ENCODE measurements at places on chromosomes 6 and 20.

DNA sequence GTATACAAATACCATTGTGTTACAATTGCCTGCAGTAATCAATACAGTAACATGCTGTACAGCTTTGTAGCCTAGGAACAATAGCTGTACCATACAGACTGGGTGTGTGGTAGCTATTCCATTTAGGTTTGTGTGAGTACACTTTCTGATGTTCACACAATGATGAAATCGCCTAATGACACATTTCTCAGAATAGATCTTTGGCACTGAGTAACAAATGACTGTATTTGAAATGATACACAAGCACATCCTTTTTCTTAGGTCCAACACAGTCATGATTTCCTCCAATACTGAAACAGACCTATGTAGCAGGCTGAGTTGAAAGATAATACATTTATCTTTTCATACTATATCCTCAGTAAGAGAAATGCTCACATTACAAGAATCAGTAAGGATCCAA lies 13.9 kb downstream of the KHDRBS2 start:
- no peak for DNase-seq

DNA sequence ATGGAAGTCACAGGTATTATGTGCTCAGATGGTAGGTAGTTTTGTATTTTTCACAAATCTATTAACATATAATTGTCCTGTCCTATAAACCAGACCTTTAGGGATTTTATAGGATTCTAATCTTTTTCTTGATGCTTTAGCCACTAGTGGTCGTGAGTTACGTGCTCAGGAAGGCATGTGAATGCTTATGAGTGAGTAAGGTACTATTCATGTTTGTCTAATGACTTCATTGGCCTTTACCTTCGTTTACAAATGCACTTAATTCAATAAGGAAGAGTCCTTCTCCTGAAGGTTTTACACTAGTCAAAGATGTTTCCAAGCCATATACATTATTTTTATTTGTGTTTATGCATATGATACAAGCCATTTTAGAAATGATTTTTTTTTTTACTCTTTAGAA lies 23.0 kb downstream of the PACRG start:
- DNase-seq = no peak

DNA sequence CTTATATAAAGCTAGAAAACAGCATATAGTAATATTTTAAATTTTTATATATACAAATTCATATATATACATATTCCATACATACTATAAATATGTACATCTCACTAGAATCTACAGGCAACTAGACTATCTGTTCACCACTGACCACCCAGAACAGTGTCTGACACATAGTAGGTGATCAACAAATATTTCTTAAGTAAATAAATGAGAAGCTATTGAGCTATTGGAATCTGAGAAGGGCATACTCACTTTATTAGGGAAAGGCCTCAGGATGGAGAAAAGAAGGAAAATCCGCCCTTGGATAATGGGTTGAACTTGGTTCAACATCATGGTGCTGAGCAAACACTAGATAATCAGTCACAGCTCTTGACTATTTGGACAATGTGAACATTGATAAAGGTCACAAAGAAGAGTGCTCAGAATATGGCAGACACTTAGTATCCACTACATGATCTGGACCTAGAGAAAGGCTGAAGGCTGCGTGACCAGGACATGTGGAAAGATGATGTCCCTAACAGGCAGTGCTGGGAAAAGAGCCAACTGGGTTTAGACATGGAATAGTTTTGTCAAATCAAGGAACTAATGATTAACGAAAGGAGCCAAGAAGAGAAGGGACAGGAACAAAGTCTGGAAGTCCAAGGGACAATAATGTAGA lies 186.1 kb downstream of the TASP1 start:
- no peak for DNase-seq

DNA sequence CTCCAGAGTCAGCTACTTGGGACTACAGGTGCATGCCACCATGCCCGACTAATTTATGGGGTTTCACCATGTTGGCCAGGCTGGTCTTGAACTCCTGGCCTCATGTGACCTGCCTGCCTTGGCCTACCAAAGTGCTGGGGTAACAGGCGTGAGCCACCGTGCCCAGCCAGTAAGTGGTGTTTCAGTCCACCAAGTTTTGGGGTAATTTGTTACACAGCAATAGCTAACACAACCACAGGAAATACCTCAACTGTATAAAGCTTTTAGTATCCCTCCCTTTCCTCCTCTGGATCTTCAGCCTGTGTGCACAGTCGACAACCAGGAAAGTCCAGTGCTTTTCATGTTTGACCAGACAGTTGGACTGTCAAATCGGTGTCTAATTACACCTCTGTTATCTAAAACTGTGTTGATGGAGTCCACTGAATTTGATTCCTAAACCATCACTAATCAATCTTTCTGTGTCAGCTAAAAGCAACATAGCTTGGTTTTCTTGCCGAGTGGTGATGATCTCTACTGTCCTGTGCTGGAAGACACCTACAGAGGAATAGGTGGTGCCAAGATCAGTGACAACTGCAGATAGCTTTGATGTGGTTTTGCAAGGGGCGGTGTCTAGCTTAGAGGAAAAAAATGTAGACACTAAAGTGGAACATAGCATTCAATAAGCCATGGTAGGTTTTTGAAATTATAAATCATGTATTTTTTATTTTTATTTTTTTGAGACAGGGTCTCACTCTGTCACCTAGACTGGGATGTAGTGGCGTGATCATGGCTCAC lies 22.2 kb upstream of the ZBTB2 start:
- no peak for DNase-seq

DNA sequence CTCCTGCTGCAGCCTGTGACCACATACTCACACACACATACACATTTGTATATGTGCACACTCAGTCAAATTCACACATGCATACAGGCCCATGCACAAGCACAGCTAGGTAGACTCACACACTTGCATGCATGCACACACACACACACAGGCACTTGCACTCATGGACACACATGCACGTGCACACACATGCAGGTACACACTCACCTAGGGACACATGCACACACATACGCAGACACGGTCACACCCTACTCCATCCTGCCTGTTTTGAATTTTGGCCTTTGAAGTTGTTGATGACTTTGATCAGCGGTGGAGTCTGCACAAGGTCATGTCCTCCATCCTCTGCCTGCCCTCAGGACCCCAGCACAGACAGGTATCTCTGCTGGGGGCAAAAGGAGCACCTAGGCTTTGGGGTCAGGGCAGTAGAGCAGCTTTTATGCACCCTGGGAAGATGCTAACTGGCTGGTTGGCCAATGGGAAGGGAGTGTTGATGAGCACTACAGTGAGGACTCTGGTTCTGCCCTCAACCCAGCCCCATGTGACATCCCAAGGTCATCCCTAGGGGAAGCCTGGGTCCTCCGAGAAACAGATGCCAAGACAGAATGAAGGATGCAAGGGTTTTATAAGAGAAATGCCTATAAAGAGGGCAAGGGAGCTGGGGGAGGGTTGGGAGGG lies 218.3 kb downstream of the SLC24A3 start:
- DNase-seq = no peak

- no peak for DNase-seq
Measured at GRCh38 chr6:28696167-28696566, 170.5 kb downstream of the GPX5 start.

GRCh38 chr6:84808491-84809061 lies 44.2 kb upstream of the TBX18 start:
- no peak for DNase-seq

DNA sequence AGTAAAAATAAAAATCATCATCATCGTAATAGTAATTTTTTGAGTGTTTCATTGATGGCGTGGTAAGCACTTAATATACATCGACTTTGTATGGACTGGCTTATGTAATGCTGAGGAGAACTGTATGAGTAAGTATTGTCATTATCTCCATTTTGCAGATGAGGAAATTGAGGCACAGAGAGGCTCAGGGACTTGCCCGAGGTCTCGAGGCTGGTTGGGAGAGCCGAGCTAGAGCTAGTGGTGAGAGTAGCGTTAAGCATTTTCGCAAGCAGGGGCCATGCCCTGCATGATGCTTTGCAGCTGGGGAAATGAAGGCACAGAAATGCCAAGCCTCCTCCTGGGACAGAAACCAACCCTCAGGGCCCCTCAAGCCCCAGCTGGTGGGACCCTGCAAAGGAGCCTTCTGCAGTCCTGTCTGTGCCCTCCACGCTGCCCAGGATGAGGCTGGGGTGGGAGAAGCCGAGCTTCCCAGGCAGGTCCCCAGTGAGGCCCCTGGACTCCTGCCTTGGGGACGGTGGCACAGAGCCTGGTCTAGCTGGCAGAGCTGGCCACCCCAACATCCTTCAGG lies 31.1 kb upstream of the STX16 start:
- no peak for DNase-seq

Data from stimulated activated CD4-positive, alpha-beta T cell treated with anti-CD3 and anti-CD28 coated beads, Interleukin-15, amount 100 ng/mL, for 1 hour (primary cell).